ENCODE measurements at places on chromosomes 11 and 22. TPM values are rescaled to one million over a fixed set of nuclear protein-coding genes. Genes with fewer than 3 reads are reported as not detected.

DNA sequence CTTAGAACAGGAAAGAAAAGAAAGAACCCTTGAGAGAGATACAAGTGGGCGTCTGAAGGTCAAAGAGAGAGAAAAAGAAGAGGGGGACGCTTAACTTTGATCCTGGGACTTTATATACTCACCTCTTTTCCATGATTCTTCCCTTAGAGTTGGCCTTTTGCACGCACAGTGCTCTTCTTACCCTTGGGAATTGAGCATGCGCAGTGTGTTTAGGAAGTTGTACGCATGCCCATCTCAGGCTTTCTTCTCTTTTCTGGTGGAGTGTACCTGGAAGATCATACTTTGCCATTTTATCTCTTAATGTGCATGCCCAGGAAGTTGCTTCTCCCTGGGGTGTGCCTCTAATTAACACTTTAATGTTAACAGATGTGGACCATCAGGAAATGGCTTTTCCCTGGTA lies 229.6 kb upstream of the ANO3 start:
- DNase-seq, result no peak

DNA sequence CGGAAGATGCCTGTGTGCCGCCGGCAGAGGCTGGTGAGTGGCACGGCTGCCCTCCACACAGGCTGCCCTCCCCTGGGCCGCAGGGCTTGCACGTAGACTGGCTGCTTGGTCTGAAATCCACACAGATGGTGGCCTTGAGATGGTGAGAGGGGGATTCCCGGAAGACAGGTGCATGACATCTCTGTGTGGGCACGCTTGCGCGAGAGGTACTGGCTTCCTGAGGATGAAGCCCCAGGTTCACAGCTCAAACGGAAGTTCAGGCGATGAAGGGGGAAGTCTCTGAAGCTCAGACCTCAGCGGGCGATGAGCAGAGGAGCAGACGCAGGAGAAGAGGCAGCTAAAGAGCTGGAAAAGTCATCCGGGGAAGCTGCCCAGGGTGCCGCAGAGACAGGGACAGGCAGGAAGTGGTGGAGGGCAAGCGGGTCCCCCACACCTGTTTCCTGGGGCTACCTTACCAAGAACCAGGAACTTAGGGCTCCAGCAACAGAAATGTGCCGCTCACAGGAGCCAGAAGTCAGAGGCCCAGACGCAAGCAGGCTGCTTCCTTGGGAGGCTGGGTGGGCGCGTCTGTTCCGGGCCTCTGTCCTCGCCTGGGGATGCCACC lies 7.2 kb downstream of the CRELD2 start:
- DNase-seq, result no peak

DNA sequence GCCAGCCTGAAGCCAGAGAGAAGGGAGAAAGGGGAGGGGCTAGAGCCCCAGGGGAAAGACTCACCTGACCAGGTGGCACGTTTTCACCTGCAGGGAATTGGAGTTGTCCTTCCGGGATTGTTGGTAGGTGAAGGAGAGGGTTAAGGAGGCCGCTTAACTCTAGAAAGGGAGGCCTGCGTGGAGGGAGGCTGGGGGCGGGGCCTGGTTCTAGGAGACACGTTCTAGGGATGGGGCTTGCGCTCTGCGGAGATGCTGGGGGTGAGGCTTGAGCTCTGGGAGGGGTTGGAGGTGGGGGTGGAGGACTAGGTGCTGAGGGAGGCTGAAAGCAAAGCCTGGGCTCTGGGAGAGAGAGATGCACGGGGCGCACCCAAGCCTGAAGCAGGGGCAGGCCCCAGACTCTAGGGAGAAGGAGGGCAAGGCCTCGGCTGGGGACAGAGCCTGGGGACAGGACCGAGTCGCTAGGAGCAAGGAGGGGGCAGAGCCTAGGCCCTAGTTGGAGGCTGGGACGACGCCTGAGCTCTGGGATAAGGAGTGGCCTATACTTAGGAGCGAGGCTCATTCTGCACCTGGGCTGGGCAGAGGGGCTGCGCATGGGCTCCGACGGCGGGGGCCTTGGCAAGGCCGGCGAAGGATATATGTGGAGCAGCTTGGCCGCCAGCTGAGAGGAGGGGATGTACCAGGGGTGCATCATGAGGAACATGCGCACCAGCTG lies 2.4 kb downstream of the RASGRP2 start:
- no peak for DNase-seq

GRCh38 chr22:23774922-23775436 lies 2.3 kb downstream of the MMP11 start:
- DNase-seq, result peak; percentile 63

DNA sequence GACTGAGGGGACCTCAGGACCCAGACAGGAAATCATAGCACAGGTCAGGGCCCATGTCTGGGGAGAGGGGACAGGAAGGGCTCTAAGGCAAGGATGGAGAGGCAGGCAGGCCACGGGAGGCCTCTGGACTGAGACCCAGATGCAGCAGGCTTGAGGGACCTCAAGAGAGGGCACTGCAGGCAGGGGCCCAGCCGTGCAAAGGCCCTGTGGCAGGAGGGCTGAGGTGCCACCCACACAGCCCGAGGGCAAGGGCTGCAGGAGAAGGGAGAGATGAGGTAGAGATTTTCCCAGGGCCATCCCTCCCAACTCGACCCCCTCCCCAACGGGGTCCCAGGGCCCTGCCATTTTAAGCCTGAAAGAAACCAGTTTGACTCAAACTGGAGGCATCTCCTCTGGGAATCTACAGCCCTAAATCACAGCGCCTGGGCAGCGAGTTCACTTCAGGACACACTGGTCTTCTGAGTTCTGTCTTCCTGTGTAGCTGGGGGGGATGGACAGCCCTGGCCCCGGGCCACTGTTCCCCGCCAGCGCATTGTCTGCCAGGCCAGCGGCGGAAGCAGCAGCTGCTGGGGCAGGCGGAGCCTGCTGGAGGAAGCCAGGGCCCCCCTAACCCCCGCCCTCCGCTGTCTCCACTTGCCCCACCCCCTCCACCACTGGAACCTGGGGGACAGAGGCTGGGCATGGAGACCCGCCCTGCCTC lies 20.3 kb upstream of the WNT7B start:
- peak; percentile 97 for DNase-seq

GRCh38 chr22:45308391-45308956 lies 1.3 kb upstream of the FAM118A start:
- DNase-seq, result no peak

DNA sequence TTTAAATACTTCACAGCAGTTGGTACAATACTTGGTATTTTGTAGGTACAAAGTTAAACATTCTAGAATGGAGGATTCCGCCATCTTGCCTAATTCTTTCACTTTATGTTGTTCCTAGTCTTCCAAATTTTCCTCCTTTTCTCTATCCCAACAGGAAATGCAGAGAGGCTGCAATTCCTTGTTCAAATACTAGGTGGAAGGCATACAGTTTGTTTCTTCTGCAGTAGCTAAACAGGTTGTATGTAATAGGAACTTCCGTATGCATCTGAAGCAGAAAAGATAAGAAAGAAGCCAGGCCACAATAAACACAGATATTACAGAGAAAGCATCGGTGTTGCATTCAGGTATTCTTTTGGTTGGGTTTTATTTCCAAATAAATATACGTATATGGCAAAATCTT lies 186.4 kb upstream of the MTMR2 start:
- no peak for DNase-seq

- DNase-seq, result no peak
Measured at GRCh38 chr22:19933341-19934241, 8.0 kb upstream of the COMT start.

- no peak for DNase-seq
Measured at GRCh38 chr11:33389635-33390034, 132.5 kb downstream of the HIPK3 start.

DNA sequence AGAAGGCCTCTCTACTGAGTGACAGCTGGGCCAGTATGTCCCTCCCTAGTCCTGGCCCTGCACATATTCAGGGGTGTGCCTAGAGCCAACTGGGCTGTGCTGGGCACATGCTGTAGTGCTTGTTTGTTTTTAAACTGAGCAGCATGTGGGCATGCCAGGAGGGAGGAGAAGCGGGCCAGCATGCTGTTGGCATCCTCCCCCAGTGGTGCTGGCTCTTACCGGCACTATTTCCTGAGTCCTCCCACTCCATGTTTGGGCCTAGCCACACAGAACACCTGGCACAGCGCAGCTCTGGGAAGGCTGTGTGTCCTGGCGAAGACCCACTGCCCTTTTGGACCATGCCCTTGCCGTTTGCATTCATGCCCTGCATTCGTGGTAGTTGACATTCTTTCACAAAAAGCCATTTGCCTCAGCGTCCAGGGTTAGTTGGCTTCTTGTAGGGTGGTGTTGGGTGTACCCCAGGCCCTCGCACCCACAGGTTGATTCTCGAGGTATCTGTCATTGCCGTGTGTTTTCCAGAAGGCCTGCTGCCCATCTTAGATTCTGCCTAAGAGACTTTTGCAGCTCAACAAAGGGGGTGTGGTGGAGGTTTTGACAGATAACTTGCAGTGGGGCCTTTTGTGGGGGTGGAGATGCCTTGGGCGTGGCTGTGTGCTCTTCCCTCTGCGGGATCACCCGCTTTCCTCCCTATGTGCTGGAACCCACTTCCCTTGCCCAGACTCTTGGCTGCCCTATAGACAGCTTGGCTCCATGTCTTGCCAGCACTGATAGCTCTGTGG lies 13.6 kb downstream of the DGCR8 start:
- no peak for DNase-seq

DNA sequence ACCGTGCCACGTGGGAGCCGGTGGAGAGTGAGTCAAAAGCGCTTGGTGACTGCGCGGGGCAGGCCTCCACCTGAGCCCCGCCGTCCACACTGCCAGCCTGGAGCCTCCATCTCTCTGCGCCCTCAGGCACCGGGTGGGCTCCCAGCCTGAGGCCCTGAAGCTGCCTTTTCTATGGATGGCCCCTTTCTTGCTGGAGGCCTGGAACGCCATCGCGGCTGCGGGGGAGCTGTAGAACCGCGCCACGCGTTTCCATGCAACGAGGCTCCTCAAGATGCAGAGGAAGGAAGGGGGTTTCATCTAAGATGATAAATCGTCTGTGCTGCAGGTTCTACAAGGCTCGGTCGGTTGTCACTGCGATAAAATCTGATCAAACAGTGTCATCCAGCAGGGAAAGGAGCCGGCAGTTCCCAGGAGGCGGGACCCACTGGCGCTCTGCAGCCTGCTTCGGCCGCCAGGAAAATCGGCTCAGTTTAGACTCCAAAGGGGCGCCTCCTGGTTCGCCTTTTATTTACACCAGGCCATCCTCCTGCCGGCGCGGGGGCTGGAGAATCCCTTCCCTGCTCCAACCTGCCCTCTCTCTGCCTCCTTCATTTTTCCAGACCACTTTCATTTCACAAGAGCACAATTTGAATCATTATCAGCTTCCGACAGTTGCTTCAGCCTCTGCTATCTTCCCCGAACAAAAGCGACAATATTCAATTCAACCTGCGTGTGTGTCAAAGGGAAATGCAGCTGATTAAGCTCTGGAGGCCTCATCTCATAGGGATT lies 624.4 kb downstream of the BRD1 start:
- no peak for DNase-seq

- DNase-seq, result no peak
Measured at GRCh38 chr11:115950660-115951059, 446.4 kb upstream of the CADM1 start.

GRCh38 chr22:22080270-22080669 lies 97.7 kb upstream of the TOP3B start:
- no peak for DNase-seq

GRCh38 chr22:41828516-41828915 lies 4.4 kb upstream of the SREBF2 start:
- no peak for DNase-seq

DNA sequence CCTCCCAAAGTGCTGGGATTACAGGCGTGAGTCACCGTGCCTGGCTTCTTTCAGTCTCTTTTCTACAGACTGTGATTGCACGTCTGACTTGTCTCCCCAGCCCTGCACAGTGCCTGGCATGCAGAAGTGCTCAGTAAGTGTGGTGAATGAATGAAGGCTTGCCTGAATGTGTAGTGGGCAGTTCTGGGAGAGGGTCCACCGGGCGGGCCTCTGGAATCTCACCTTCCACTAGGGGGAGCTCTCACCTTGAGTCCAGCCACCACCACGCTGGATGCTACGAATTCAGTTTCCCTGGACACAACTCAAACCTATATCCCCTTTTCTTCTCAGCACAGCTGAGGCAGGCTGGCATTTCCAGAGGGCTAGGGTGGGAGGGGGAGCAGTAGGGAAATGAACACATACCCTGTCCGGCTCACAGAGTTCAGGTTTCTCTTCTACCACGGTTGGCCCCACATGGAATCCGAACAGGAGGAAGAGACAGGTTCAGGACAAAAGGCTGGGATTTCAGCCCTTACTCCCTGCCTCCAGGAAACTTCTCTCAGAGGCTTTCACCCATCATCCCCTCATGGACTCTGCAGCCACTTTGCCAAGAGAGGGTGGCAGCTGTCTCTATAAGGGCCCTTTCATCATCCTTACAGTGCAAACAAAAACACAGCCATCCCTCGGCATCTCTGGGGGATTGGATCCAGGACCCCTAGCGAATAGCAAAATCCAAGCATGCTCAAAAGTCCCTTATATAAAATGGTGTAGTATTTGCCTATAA lies 86.8 kb downstream of the NECTIN1 start:
- DNase-seq, result peak; percentile 22

- no peak for DNase-seq
Measured at GRCh38 chr11:87361891-87362290, 324.2 kb downstream of the TMEM135 start.

- no peak for DNase-seq
Measured at GRCh38 chr11:94581926-94582325, 14.8 kb downstream of the PIWIL4 start.

- DNase-seq, result no peak
Measured at GRCh38 chr11:118008271-118008911, 22.2 kb downstream of the IL10RA start.

GRCh38 chr11:94840209-94840608 lies 72.1 kb downstream of the AMOTL1 start:
- DNase-seq, result no peak

DNA sequence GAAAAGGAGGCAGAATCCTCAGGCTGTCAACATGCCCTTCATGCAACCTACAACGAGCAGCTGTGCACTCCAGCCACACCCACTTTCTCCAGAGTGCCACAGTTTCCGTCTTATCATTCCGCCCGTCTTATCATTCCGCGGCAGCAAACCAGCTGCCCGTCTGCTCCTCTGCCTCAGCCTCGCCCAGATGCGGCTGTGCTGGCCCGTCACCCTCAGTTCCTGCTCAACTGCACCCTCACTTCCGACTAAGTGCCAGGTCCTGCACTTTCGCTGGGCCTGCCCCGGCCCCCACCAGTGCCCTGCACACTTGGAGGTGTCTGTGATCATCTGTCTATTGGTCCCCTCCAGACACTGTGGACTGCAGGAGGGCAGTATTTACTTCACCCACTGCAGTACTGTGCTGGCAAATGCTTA lies 43.7 kb downstream of the MICAL3 start:
- DNase-seq, result peak; percentile 54

Gene OR8D4
- not detected for total RNA-seq

Gene OR52I2
- not detected for total RNA-seq

Gene OR51E2
- total RNA-seq, result not detected

Gene MS4A4A
- not detected for total RNA-seq

Gene TBC1D22A
- 13.3 TPM for total RNA-seq

Gene FGF19
- total RNA-seq, result not detected

Gene FBXO3
- total RNA-seq, result 72.2 TPM

Gene DSCAML1
- not detected for total RNA-seq

Gene OR8A1
- total RNA-seq, result not detected

Gene SORL1
- total RNA-seq, result 0.76 TPM

Gene PEX26
- 32.2 TPM for total RNA-seq
